ENCODE measurements at places on chromosomes 3 and 15.

DNA sequence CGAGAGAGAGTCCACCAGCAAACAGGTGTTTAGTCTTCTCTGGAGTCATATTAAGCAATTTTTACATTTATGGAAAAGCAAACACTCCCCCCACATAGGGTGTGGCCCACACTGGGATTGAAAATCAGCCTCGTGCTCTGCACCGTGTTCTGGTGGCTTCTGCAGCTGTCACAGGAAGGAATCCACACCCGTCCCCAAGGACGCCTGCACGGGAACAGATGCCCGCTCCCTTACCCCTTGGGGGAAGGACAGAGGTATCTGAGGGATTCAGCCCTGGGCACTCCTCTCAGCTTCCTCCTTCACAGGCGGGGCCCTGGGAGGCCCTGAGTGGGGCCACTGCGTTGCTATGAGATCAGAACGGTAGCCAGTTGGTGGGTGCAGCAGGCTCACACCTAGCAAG is 27.8 kb downstream of the LIPC start:
- DNase-seq: no peak

DNA sequence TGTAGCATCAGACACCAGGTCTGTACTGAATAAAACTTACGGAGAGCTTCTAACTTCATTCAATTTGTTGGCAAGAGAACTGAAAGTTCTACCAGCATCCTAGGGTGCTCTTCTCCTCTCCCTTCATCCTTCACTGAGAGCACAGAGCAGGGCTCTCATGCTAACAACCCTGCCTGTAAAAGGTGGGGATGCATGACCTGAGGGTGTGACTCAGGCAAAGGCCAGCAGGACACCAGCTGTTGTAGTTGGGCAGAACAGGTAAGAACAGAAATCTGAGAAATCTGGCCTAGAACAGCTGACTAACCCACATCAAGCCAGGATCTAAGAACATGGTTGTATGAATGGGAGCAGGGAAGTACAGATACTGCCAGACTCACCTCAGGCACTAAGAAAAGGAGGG is 64.2 kb downstream of the MYLK start:
- no peak for DNase-seq

DNA sequence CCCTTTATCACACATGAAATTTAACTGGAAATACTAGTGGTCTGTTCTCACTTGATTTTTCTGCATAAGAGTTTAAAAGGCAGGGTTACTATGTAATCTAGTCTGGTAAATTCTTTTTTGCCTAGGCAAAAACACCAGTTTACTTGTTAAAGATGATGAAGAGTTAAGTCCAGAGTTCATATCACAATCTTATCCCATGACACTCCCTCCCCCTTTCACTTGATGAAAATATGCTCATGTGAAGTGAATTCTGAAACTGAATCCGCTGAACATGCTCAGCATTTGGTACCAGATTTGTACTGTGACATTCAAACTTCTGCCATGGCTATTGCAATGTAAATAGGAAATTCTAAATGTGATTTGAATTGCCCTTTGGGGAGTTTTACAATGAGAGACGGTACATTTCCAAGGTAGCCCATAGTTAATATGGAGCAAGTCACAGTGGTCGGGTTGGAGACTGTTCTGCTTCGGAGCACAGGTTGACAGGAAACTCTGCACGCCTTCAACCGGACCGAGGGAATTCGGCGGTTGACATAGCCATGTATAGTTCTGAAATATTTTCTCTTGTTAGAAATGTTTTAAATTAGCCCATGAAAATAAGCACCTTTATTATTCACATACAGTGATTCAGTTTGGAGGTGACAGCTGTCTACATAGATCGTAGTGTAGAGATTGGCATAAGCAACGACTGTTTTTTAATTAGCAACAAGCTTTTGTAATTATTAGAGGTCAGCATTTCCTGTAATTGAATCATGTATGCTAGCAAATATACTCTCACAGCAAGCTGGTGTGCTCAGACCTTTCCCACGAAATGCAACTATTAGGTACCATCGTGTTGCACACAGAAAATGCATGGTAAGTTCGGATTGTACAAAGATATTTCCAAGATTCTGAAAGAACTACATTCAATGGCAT is 768.6 kb upstream of the GOLIM4 start:
- no peak for DNase-seq

DNA sequence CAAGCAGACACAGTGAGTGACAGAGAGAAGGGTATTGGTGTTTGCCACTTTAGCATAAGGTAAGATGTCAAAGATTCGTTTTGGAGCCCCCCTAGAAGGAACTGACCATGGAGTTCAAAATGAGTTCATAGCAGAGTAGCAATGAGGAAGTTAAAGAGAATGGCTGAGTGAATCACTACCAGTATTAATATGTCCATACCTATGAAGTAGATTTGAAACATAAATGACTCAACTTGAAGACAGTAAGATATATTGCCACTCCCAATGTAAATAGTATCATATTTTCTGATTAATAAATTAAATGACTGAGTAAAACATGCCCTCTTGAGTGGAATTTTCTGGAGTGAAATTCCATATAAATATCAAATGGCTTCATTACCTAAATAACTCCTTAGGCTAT is 675.1 kb downstream of the NLGN1 start:
- no peak for DNase-seq

DNA sequence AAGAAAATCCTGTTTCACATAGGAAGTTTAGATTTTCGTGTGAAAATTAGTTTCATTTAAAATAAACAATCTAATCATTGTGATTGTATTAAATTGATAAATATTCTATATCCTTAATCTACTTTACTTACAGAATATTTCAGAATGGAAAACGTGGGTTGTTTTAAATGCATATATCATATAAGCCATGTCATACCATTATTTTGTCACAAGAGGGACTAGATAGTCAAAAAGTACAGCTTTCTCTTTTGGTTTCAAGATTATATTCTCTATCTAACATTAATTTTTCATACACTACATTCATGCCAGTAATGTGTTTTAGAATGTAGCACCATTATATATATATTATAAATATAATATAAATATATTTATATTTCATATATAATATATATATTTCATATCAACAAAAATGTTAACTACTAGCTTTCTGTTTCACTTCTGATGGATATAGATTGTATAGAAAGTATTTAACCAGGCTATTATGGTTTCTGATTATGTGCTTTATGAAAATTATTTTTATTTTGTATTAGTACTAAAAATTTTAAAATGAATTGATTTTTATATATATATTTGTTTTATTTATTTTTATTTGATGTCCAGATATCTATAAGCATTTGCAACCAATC is 45.3 kb downstream of the OSTN start:
- no peak for DNase-seq

- DNase-seq: no peak
These were observed 227.8 kb downstream of the CDIN1 start for GRCh38 chr15:36807134-36807764.

GRCh38 chr3:37183375-37183831 is 9.0 kb upstream of the LRRFIP2 start:
- no peak for DNase-seq

DNA sequence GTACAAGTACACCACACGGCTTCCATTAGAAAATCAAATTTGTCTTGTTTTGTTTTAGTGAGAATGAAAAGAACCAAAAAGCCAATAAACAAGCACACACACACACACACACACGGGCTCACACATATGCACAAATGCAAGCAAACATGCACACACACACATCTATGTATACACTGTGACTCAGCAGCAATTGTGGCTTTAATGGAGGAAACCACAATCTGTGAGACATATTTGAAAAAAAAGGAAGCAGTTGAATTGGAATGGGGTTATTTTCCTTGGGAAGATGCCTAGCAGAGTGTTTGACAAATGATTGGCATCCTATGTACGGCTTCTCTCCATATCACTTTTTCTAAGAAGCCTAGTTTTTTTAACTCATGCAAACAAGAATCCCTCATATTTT is 201.1 kb upstream of the ARRDC4 start:
- DNase-seq: no peak

GRCh38 chr15:58110999-58111717 is 27.0 kb upstream of the AQP9 start:
- DNase-seq: no peak

DNA sequence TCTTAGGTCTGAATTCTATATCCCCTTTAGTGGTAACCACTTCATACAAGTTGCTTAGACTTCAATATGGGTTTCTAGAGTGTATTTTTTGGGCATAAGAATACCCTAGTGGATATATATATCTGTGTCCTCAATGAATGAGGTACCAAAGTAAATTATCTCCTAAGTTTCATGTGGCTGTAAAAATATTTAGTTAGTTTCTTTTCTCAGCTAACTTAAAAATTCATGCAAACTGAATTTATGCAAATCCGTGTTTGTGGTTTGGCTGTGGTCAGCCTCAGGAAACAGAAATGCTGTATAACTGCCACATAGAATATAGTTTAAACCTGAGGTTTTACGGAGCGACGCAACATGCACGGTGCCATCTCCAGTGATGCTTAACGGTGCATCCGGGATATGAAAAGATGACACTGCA is 80.3 kb downstream of the PEX5L start:
- no peak for DNase-seq

GRCh38 chr3:183868796-183869195 is 15.9 kb downstream of the PARL start:
- no peak for DNase-seq

All from T-helper 9 cell (primary cell).